Left renal pelvis (tissue), 4 donors: ENCODE measurements at places on chromosomes 7 and 10. TPM values are rescaled to one million over a fixed set of nuclear protein-coding genes. Genes with fewer than 3 reads are reported as not detected.

GRCh38 chr10:128631801-128632241 is 505.6 kb upstream of the MKI67 start:
- no peak for DNase-seq

GRCh38 chr10:123275136-123275564 is 120.9 kb downstream of the BUB3 start:
- no peak for DNase-seq

GRCh38 chr10:125882596-125882995 is 1.5 kb upstream of the DHX32 start:
- no peak for DNase-seq

GRCh38 chr10:1044146-1044545 is 4.8 kb downstream of the IDI1 start:
- no peak for DNase-seq

DNA sequence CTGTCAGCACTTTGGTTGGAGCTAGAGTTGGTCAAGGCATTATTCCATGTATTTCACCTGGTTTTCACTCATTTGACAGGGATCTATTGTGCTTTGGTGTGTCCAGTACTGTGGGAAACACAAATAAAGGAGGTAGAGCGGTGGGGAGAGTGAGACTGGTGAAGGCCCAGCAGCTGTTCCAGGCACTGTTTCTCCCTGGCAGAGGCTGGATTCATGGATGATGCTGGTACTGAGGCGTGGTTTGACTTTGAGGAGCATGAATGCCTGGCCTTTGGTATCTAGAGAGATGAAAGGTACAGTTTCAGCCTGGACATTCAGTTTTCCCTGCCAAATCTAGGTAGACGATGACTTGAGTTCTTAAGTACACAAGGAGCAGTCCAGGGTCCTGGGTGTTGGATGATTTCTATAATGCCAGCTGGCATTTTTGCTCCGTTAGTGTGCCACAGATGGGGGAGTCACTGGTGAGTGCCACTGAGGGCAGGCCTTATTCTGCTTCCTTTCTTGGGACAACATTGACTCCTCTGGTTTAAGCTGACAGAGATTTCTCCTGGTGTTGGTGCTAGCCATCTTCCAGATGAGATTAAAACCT is 162.2 kb upstream of the BMPER start:
- no peak for DNase-seq

DNA sequence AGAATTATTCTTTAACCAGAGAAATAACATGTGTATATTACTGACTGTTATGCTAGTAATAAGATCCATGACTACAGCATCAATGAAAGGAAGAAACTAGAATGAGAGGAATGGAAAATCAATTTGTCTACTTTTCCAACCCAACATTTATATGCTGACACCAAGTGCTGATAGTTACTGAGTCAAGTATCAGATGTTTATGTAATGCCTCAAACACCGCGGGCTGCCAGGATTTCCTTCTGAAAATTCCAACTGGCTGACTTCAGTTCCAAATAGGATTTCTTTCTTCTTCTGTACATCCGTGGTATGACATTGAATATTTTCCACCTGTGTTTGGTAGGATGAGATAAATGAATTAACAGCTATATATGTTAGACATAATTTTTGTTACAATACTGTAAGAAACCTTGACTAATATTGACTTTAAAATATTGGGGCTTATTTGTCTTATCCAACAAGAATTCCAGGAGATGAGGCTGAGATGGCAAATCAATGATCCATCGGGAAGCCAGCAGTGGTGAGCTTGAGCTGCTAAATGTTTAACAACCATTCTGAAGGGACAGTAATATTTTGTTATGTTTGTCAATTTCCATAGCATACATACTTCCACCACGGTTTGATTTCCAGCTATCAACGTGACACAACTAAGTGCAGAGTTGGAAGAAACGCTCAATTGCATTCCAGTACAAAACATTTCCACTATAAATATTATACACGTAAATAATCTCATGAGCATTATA is 435.2 kb upstream of the AUTS2 start:
- DNase-seq = no peak

- DNase-seq = no peak
Observed at GRCh38 chr7:43602256-43602655, 19.3 kb downstream of the STK17A start.

GRCh38 chr7:117973975-117974374 is 100.7 kb upstream of the CTTNBP2 start:
- no peak for DNase-seq

- DNase-seq = no peak
Observed at GRCh38 chr10:75444781-75445386, 13.5 kb downstream of the LRMDA start.

DNA sequence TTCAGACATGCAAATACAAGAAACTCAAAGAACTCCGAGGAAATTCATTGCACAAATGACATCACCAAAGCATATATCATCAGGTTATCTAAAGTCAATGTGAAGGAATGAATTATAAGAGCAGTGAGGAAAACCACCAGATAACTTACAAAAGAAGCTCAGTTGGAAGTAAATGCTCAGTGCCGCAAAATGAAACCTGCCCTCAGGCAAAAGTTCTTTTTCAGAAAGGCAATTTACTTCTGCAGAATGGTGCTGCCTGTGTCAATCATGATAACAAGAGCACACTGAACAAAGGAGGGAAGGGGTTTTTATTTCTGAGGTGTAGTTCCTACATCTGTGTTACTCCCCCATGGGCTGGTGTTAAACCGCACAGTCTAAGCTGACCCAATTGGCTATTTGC is 550.6 kb upstream of the SEMA3D start:
- no peak for DNase-seq

DNA sequence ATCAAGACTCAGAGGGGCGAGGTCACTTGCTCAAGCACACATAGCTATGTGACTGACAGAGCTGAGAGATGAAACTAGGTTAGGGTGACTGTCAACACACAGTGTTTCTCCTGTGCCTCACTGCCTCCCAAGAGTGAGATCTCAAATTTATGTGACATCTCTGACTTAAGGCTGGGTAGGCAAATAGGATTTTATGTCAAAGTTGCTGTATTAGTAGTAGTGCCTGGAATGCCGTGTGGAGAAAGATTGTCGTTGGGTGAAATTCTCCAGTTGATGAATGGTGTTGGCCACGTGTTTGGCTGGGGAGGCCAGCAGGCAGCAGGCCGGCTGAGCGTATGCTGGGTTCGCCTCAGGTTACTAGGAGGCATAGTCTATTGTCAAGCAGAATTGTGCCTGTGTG is 148.3 kb upstream of the BMPER start:
- DNase-seq = no peak

DNA sequence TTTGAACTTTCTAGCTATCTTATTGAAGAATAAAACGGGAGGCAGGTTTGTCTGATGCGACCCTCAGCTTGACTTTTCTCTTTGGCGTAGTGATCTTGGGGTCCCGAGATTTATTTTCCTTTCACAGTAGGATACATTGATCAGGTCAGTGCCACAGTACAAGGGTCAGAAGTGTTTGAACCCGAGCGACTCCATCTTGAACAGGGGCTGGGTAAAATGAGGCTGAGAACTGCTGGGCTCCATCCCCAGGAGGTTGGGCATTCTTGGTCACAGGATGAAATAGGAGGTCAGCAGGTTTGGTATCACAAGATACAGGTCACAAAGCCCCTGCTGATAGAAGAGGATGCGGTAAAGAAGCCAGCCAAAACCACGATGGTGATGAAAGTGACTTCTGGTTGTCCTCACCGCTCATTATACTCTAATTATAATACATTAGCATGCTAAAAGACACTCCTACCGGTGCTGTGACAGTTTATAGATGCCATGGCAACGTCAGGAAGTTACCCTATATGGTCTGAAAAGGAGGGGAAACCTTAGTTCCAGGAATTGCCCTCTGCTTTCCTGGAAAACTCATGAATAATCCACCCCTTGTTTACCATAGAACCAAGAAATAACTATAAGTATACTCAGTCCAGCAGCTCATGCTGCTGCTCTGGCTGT is 3.0 kb upstream of the TECPR1 start:
- DNase-seq = no peak

DNA sequence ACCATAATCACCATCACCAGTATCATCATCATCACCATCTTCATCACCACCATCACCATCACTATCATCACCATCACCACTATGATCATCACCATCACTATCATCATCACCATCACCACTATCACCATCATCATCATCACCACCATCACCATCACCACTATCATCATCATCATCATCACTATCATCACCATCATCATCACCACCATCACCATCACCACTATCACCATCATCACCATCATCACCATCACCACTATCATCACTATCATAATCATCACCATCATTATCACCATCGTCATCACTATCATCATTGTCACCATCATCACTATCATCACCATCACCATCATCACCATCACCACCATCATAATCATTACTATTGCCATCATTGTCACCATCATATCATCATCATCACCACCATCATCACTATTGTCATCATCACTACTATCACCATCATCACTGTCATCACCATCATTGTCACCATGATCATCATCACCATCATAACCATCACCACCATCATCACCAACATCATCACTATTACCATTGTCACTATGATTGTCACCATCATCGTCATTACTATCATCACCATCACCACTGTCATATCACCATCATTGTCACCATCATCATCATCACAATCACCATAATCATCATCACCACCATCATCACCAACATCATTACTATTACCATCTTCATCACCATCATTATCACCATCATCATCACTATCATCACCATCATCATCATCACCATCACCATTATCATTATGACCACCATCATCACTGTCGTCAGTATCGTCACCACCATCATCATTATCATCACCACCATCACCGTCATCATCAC is 154.7 kb downstream of the ACTR3B start:
- no peak for DNase-seq

GRCh38 chr7:150383710-150384397 is 4.7 kb downstream of the ZNF775 start:
- DNase-seq = no peak

DNA sequence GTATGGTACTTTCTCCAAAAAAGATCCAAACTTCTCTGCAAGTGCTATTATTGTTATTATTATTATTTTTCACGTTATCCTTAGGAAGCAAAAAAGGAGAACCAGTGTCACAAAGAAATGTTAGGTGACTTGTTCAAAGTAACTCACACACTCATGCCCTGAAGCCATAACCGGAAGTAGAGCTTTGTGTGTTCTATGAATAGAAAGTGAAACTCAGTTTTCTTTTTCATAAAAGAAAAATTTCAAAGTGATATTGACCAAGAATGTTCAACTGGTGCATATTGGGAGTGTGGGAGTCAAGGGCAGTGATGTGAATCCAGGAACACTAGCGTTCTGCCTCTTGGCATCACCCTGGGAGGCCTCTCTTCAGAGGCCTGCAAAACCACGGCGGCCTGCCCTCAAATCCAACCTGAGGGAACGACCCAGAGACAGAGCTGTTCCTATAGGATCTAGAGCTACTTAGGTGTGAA is 106.1 kb downstream of the PRKCQ start:
- DNase-seq = no peak

- DNase-seq = no peak
Observed at GRCh38 chr10:65040796-65041195, 1519.6 kb downstream of the REEP3 start.

GRCh38 chr7:99143521-99143852 is 421 bp downstream of the SMURF1 start:
- no peak for DNase-seq

DNA sequence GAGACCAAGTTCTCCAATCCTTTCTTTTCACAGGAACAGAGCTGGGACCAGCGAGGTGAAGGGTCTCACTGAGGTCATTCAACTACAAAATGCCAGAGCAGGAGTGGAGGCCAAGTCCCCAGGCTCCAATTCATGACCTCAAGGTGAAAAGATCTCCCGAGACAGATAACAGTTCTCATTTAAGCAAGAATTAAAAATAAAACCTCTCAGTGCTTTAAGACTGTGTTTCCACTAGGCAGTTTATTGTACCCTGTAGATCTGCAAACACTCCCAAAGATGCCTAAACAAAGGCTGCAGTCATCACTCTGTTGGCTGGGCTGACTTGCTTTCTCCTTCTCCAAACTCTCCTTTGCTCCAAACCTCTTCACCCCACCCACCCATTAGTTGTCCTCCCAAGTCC is 74.8 kb upstream of the CXCL12 start:
- DNase-seq = no peak

GRCh38 chr7:25382869-25383268 is 154.6 kb upstream of the NPVF start:
- no peak for DNase-seq

DNA sequence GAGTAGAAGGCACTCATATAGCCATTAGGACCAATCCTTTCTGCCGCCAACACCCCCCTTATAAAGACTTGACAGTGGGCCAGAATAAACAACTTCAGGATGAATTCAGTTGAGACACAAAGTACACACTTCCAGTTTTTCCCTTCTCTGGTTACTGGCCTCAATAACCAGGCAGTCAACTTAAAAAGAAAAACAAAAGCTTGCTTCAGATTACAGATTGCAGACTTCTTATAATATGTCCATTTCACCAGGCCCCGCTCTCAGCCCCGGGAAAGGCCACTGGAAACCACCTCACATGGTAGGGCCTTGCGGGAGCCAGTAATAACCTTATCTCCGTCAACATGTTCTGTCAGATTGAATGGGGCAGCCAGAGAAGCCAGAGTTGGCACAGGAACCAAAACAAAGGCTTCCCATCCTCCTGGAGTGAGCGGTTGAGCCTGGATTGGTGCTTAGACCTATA is 108.8 kb downstream of the EGFR start:
- no peak for DNase-seq

Gene CTTNBP2
- polyA plus RNA-seq = 27.5 TPM

Gene METTL2B
- 23.4 TPM for polyA plus RNA-seq

Gene LRRD1
- polyA plus RNA-seq = 0.24 TPM

Gene SEC31B
- 13.3 TPM for polyA plus RNA-seq

Gene LIPN
- 0.11 TPM for polyA plus RNA-seq

Gene C10orf62
- polyA plus RNA-seq = not detected

Gene FERD3L
- polyA plus RNA-seq = not detected

Gene HOXA4
- 26.2 TPM for polyA plus RNA-seq

Gene GPR146
- polyA plus RNA-seq = 4.6 TPM

Gene UCN3
- 2.2 TPM for polyA plus RNA-seq
